ENCODE measurements at places on chromosomes 11 and 22.

GRCh38 chr22:43529934-43530333 is 118.1 kb downstream of the MPPED1 start:
- no peak for DNase-seq

- no peak for DNase-seq
These were observed 51.9 kb upstream of the KCNQ1OT1 start for GRCh38 chr11:2751523-2752203.

- no peak for DNase-seq
These were observed 5.9 kb downstream of the RPS6KA4 start for GRCh38 chr11:64364911-64365310.

DNA sequence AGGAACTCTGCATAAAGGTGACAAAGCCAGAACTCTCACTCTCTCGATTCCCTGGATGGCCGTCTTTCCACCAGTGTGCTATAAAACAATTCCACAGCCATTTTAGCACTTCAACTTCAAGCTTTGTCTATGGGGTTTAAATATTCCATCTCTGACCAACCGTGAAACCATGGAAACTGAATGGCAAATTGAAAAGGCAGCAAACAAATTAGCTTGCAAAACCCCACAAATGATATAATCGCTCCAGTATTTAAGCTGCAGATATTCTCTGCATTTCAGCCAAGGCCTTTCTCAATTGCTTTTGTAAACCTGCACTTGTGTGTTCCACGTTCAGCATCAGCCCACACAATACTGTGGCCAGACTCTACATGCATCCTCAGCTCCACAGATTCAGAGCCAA is 131.7 kb upstream of the ISX start:
- no peak for DNase-seq

GRCh38 chr11:117946842-117947526 is 17.8 kb upstream of the TMPRSS13 start:
- peak; percentile 67 for DNase-seq

- DNase-seq = no peak
These were observed 139.0 kb downstream of the BRD1 start for GRCh38 chr22:49688516-49689254.

- no peak for DNase-seq
These were observed 68.3 kb upstream of the TSPAN18 start for GRCh38 chr11:44658506-44658850.

DNA sequence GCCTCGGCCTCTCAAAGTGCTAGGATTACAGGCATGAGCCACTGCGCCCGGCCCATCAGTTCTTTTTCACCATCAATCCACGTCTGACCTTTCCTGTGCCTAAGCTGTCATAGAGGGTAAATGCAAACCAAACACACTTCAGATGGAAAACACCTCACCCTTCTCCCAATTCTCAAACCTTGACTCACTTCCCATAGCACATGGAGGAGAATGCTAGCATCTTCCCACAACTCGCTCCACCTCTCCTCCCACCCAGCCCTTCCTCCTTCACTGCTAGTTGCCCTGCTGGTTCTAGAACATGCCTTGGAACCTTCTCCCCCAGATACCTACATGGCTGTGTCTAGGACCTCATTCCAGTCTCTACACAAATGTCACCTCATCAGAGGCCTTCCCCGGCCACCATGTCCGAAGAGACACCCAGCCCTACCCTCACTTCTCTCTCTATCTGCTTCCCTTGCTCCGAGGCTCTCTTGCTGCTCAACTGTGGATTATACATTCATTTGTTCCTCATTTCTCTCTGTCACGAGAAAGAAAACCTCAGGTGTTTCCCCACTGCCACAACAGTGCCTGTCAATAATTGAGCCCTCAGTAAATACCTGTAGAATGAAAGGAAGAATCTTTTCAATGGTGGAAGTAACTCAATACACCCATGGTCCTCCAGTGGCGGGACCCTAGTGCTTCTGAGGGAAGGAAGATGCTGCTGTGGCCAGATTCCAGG is 21.3 kb upstream of the NCF4 start:
- DNase-seq = no peak

- no peak for DNase-seq
These were observed 33.6 kb downstream of the MAP6 start for GRCh38 chr11:75635066-75635862.

GRCh38 chr11:69531071-69531716 is 49.7 kb downstream of the LINC01488 start:
- DNase-seq = no peak

- no peak for DNase-seq
These were observed 53.6 kb downstream of the NAV2 start for GRCh38 chr11:19766206-19766605.

GRCh38 chr11:27025312-27025955 is 15.2 kb upstream of the BBOX1 start:
- no peak for DNase-seq

GRCh38 chr11:88188251-88188931 is 13.1 kb upstream of the RAB38 start:
- no peak for DNase-seq

DNA sequence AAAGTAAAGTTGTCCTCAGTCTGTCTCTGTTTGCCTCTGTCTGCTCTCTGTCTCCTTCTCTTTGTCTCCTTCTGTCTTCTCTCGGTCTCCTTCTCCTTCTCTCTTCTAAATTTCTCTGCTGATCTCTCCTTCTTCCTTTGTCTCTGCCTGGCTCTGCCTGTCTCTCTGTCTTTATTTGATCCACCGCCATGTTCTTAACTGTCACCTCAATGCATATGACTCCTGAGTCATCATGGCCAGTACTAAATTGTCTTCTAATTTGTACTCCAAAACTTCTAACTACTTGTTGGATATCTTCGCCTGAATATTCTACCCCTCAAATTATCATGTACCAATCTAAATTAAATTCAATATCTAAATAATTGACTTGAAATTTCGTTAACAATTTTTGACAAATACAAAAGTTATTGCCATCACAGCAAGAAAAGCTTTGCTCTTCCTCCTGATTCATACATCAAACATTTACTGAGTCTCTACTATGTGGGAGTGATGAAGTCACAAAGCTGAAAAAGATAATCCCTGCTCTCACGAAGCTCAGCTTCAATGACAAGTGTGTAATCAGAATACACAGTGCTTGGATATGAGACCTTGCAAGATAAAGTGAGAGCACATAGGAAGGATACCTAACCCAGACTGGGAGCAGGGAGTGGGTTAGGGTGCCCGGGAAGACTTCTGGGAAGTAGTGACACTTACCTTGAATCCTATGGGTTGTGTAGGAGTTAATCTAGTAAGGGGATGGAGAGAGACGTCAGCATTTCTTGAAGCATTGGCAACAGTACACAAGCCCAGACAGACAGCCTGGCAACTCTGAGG is 193.0 kb downstream of the MAML2 start:
- DNase-seq = no peak

- no peak for DNase-seq
These were observed 26.8 kb upstream of the NRIP3 start for GRCh38 chr11:9030601-9031000.

DNA sequence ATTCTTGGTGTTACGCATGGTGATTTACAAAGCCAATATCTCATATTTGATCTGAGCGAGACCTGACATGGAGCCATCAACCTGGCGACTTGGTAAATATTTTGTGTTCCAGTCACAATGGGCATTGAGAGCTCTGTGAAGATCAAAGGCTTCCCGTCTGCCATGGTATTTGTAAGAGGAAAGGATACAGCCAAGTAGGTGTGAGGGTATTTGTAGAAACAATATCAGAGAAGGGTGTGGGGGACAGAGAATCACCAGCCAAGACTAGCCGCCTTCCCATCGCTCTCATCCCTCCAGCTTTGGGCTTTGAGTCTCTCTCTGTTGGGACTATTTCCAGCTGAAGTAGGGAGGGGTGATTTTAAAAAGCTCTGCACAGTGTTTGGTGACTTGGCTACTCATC is 173.4 kb upstream of the BDNF start:
- no peak for DNase-seq

DNA sequence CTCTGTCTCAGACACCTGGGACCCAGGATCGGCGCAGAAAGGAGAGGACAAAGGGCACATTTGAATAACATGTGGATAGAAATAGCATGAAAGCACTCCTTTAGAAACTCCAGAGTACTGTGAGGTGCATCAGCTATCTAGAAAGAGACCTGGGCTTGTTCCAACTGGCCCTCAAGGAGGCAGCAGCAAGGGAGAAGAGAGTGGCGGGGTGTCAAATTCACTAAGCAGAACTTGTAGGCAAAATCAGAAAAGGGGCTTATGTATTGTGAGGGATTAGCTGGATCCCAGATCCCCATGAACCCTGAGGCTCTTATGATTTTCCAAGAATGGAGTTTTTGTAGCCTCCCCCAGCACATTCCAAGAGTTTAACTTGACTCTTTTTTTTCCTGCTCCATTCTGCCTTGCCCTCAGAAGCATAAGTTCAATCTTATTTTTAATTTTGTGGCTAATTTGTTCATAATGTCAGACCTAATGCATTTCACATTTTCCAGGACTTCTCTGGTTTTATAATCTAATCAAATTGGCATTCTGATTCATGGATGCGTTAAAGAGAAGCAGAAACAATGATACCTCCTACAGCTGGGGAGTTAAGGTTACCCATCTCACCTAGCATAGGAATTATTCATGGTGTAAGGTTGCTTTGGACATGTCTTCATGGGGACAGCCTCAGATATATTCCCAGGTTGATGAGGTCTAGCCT is 33.6 kb downstream of the USH1C start:
- no peak for DNase-seq

DNA sequence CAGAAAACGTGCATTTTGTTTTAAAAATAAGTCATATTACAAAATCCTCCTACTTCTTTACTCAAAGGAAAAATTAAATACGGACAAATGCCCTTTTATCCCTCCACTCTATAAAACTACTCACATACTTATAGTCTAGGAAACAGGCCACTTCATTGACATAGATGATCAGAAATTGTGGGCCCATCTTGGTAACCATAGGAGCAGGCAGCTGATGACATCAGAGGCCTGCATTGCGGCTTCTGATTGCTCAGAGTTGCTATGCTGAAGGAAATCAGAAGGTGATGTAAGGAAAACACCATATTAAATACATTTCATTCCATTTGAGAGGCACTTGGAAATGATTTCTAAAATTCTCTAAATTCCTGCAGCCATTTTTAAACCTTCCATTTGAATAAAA is 27.0 kb downstream of the FAM76B start:
- DNase-seq = no peak

DNA sequence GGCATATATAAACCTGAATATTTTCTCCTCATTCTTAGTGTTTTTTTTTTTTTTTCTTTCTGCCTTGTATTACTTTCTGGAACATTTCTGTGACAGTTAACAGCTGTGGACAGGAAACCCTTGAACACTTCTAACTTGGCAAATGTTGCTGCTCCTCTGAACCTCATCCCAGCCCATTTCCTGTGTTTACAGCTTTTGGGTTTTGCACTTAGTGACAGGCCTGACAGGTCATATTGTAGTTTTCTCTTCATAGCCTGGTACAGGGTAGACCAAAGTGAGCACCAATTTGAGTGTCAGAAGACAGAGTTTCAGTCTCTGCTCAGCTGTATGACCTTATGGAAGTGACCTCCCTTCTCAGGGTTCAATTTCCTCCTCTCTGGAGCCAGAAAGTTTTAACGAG is 91.6 kb downstream of the STIM1 start:
- DNase-seq = no peak

DNA sequence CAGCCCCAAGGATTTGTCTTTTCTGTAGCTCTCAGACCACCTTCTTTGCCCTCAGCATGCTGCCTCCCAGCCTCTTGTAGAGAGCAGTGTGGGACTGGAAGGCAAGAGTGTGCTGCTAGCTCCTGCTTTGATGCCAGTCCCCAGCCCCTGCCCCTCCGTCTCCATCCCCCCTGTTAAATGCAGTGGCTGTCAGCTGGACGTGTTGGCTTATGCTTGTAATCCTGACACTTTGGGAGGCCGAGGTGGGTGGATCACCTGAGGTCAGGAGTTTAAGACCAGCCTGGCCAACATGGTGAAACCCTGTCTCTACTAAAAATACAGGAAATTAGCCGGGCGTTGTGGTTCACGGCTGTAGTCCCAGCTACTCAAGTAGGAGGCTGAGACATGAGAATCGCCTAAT is 15.5 kb downstream of the SNRPD3 start:
- DNase-seq = no peak

GRCh38 chr11:55697817-55698216 is 35.8 kb downstream of the OR4C6 start:
- no peak for DNase-seq

DNA sequence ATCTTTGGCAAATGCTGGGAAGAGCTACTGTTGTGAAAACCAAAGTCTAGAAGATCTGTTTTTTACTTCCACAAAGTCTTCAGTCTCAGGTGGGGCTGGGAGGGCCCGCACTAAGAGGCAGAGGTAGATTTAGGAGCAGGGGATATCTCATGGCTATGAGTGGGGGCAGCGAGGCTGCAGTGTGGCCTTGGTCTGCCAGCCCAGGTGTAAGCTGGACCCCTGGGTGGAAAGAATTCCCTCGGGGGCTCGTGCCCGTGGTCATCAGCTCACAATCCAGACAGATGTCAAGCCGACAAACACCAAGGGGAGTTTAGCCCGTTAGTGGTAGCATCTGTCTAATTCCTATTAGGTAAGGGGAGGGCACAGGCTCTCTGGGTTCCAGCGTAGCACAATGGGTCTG is 9.0 kb downstream of the PKNOX2 start:
- no peak for DNase-seq

DNA sequence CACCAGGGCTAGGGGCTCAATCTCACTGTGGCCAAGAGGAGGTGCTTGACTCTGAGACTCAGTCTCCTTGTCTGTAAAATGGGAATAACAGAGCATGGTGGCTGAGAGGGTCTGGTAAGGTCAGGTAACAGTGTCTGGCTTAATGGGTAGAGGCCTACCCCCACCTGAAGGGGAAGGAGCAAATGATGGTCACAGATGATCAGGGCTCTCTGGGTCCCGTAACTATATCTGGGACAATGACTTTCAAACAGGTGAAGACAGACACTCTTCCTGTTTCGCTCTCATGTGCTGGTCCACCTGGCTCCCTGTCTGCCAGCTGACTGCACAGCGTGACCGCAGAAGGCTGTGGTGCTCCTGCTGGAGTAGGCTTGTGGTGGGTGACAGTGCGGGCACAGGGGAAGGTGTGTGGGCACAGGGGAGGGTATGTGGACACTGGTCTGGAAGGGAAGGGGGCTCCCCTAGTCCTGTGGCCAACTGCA is 4.0 kb downstream of the A4GALT start:
- no peak for DNase-seq

GRCh38 chr11:115244758-115245157 is 259.5 kb downstream of the CADM1 start:
- DNase-seq = peak; percentile 15

DNA sequence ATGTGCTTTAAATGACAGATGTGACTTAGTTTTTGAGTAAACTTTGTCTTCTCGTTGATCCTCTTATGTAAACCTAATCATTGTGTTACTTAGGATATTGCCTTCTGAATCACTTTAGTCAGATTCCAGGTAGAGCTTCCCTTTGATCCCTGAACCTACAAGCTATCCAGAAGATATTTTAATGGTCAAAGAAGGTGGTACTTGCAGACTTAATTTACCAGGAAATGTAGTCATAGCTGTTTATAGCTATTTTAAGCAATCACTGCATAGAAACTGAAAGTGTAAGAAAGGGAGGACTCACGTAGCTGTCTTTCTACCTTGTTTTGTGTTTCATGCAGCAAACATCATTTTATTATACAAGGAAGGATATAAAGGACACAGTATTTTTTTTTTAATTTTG is 189.5 kb downstream of the DDX10 start:
- no peak for DNase-seq

- no peak for DNase-seq
These were observed 17.2 kb upstream of the BMAL1 start for GRCh38 chr11:13260201-13260962.
